ENCODE measurements at places on chromosomes 3 and 15.

- DNase-seq, result no peak
These were observed 267.6 kb upstream of the TBC1D5 start for GRCh38 chr3:18010001-18010400.

DNA sequence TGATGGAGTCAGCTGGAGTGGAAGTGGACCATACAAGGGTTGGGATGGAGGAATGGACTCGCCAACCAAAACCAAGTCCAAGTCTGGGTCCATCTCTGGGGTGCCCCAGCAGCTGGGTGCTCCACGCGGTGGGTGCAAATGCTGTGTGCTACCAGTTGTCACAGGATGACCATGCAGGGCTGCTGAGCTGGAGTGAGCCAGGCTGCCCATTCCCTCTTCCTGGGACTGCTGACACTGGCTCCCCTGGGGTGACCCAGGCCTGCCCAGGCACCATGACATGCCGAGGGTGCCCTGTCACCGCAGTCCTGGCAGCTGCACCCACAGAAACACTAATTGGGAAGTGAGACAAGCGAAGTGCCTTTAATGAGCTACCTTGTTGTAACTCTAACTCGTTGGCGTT is 140.2 kb downstream of the TPRA1 start:
- no peak for DNase-seq

DNA sequence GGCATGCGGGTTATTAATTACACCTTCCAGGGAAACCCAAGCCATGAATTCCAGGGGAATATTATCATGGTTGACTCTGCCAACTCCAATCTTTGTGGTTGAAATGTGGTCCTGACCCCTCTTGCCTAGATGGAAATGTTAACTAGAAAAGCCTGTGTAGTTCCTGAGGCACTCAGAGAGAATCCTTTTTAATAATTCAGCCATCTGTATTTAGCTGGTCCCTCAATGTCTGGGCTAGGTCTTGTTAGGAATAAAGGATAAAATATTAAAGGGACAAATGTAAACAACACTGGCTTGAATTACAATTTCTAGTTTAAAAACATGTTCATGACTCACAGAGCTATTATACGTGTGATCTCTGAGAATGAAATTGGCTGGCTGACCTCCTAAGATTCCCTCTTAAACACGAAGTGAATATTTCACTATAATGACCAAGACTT is 435.2 kb upstream of the SUCLG2 start:
- DNase-seq, result no peak

DNA sequence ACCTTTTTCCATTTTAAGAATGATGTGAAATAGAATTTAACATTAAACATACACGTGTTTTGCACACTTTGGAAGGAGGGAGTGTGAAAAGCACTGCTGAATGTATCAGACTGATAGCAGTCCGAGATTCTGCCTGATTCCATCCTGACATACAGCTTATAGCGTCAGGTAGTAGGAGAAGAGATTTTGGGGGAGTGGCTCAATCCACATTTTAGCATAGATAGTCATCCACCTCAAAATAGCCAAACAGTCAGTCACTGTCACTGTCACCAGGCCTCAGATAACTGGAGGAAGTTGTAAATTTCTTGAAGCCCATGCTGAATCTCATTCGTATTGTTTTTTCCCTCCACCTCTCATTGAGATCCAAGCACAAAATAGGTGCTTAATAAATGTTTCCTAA is 35.4 kb upstream of the ARHGEF26 start:
- no peak for DNase-seq

DNA sequence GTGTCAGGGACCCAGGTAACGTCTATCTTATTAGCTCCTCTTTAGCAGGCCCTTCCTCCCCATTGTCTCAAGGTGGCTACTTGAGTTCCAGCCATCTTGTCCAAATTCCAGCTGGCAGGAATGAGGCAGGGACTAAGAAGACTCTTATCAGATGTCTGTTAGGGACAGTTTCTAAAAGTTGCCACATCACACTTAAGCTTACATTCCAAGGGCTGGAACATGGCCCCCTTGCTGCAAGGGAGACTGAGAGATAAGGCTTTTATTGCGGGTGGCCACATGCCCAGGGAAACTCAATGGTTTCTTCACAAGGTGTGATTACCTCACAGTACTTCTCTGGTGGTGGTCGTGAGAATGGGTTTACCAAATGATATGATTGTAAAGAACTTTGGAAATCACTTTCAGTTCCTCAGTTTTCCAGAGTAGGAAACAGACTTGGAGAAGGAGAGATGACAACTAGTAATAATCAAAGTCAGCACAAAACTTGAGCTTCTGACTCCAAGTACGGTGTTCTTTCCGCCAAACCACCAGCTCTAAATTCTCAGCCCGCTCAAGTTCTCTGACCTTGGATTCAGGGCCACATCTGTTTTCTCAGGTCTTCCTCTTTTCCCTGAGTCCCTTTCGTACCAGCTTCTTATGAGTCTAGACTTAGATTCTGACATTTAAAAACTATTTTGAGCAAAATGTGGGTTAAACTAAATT is 14.2 kb downstream of the PDIA5 start:
- DNase-seq, result no peak

DNA sequence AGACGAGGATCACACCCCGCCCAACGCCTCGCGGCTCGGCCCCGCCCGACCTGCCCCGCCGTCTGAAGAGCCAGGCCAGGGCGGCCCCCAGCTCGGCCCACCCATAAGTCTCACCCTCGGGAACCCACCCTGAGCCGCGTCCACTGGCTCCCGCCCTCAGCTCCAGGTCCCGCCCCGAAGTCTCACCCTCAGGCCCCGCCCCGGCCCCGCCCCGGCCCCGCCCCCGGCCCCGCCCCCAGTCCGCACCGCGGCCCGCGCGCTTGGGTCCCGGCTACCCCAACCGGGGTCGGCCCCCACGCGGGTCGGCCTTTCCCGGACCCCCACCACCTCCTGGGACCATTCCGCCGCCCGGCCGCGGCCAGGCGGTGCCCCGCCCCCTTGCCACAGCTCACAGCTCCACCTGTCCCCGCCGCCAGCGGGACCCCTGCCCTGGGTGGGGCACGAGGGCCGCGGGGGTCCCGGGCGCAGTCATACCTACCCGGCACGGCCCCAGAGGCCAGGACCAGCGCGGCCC is 489 bp downstream of the CSPG5 start:
- DNase-seq, result no peak

- no peak for DNase-seq
These were observed 21.1 kb upstream of the MINDY4B start for GRCh38 chr3:150926328-150926727.

GRCh38 chr3:146783446-146783845 is 178.3 kb upstream of the PLSCR5 start:
- DNase-seq, result no peak

DNA sequence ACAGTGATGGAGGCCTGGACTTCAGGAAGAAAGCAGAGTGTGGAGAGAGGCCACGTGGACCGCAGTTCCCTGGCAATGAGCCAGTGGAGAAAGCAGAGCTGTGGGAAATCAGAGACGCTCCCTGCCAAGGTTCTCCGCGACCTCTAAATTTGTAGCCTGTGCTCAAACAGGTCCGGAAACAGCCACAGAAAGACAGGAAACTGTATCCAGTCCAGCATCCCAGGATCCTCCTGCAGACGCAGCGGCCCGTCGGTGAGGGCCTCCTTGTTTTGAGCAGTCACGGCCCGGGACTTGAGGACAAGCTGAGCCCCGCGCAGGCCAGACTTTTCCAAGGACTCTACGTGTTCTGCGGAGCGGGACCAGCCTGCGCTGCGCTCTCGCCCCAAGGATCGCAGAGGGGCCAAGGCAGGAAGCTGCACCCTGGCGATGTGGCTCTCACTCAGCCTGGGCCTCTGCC is 22.3 kb downstream of the RPSA start:
- no peak for DNase-seq

DNA sequence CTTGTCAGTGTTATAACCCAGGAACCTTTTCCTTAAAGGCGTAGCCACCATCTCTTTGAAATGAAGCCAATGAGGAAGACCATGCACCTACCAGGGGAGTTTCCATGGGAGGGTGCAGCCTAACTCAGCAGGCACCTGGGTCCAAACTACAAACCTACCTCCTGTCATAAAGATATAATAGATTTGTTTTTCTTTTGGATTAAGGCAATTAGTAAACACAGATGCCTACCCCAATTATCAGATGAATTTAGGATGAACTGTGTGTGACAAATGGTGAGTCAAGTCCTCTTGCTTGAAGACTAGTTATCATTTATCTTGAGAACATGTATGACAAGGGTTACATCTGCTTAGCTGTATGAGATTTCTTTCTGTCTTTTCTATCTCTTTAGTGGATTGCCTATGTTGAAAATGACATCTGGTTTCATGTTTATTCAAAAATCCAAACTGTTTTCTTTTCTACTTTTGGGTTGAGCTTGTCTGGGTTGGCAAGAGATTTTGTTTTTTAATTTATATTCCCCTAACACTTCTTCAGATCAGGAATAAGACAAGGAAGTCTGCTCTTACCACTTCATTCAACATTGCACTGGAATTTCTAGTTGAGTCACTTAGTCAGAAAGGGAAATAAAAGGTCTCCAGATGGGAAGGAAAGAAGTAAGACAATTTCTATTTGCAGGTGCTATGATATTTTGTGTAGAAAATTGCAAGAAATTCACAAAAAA is 149.9 kb downstream of the NEK10 start:
- no peak for DNase-seq

DNA sequence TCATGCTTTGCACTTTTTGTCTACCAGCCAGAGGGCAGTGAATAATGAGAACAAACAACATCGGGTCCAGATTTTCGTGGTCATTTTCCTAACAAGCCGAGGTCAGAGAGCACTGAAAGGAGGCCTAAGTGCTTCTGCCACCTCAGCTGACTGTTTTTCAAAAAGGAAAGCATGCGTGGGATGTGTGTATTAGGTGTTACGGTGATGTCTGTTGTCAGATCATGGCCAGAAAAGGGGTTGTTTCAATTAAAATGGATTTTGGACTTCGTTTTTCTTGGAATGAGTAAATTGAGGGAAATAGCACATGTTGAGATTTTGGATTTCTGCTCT is 99.5 kb downstream of the APBA2 start:
- DNase-seq, result no peak

DNA sequence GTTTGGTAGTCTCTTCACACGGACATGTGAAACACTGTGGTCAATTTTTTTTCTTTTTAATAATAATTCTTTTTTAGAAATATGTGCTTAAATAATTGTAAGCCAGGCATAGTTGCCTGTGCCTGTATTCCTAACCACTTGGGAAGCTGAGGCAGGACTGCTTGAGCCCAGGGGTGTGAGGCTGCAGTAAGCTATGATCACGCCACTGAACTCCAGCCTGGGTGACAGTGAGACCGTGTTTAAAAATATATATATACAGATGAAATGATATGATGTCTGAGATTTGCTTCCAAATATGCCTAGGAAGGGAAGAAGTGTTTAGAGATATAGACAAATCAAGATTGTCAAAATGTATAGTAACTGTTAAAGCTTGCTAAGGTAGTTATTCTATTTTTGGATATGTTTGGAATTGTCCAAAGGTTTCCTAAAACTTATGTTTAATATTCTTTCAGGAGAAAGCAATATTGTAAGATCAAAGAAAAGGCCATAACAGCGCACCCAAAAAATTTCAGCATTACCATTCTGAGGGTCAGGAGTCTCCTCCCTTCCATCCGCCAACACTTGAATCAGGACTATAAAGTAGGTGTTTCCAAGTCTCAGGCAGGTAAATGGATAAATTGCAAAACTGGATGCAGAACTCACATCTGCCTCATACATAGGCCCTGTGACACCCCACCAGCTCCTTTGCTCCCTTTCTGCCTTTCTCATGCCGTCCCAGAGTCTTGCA is 532 bp upstream of the SELENOT start:
- DNase-seq, result no peak

- DNase-seq, result no peak
These were observed 13.6 kb downstream of the LRRC3B start for GRCh38 chr3:26636096-26636727.

GRCh38 chr3:102161384-102162006 is 273.3 kb upstream of the ZPLD1 start:
- DNase-seq, result no peak

GRCh38 chr15:85955501-85956391 is 123.9 kb upstream of the AGBL1 start:
- DNase-seq, result no peak

DNA sequence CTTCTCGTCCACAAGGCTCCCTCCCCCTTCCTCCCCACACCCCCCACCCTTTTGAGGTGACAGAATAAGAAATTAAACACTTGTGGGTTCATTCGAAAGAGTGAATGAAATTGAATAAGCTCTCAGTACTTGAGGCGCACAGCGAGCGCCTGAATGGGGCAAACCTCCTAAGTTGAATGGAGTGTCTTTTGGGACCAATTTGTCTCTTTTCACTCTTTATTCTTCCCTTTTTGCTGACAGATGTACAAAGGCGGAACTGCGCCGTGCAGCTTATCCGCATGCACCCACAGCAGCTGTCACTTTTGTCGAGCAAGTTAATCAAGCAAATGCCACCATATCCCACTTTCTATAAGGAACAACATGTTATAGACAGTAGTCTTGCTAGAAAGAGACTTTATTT is 47.9 kb upstream of the FEZF2 start:
- DNase-seq, result no peak

DNA sequence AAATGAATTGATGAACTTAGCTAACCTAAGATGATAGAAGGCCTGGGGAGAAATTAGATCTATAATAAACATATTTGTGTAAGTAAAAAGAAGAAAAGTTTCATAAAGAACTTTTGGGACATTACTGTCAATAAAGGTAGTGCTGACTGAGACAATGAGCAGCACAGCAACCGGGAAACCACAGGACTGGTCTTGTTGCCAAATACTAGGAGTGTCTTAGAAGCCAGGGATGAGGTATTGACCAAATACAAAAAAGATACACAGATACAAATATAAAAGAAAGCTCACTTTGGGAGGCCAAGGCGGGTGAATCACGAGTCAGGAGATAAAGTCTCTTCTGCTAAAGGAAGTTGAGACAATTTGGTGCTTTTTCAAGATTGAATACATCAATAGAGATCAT is 362.4 kb upstream of the ZNF385D start:
- no peak for DNase-seq

DNA sequence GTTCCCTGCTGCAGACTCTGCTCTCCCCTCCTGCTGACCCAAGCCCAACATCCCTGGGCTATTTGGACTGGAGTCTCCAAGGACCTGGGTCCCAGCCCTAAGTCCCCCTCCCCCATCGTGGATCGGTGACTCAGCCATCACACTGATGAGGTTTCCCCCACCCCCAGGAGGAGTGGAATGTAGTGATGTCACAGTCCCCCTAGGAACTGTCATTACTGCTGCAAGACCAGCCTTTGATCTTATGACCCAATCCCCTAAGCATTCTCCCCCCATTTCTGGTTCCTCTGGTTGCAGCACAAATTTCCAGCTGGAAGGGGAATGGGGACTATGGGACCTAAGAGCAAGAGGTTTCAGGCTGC is 63.4 kb upstream of the CSPG4 start:
- DNase-seq, result no peak

DNA sequence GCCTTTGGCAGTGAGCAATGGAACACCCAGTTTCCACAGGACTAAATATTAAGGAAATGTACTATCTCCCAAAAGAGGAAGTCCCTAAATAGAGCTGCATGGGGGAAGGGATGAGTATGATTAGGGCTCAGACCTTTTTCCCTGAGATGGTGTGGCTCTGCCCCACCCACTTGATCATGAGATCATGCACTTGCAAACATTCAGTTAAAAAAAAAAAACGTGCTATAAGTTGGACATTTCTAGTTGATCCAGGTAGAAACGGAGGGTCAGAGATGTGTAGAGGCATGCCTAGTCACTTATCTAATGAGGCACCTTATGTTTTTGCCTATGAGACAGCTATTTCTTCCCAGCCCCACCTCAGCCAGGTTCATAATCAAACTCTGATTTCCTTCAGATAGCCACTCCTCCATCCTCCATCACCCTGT is 24.5 kb upstream of the SSR3 start:
- DNase-seq, result no peak

Data from SW 1271 (cell line).